ENCODE measurements at places on chromosomes 1 and 21.

DNA sequence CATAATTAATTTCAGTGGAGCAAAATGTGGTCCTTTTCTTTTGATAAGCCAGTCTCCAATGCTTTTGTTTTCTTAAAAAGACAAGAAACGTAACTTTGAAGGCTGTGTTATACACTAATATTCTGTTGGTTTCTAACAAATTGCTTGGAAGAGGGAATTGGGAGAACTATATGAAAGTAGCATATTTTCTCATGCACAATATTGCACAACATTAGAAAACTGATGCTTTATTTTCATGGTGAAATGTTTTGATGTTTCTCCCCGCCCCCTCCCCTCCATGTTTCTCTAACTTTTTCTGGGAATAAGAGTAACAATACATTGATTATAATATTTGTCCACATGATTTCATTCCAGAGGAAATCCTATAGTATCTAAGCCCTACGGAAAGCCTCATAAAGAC is 115.4 kb downstream of the OLFML2B start:
- no peak for DNase-seq

GRCh38 chr1:205777994-205778393 is 2.7 kb upstream of the RAB29 start:
- no peak for DNase-seq

GRCh38 chr1:10779201-10779600 is 17.2 kb downstream of the CASZ1 start:
- peak; percentile 65 for DNase-seq

DNA sequence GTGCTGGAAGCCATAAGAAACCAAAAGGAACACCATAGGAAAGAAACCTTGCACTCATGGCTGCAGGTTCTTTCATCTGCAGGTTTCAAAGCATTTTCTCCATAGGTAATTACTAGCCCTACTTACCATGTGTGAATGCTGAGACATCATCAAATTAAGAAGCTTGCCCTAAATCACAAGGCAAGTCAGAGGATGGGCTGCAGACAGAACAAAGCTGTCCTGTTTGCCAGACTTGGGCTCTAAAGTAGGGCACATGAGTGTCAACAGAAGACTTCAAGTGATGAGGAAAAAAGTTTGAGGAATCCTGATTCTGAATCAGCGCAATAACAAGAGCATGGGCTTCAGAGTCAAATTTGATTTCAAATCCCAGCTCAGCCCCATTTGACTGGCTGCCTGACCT is 5.8 kb upstream of the EPS15 start:
- DNase-seq, result no peak

DNA sequence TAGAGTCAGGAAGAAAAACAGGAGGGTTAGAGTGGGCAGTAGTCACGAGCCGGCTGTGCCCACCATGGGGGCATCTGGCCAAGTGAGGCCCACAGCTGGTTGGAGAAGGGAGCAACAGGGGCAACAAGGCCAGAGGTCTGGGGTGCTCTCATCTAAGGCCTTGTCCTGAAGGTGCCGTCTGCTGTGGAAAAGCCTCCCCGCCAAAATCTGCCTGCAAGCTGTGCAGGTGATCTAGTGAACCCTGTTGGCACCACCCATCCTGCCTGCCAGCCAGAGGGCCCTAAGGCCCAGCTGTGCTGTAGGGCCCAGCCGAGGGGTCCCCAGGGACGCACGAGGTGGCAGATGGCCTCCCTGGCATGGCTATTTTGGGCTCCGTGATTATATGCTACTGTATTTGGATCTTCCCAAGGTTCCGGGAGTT is 51.3 kb downstream of the LGR6 start:
- DNase-seq, result no peak

DNA sequence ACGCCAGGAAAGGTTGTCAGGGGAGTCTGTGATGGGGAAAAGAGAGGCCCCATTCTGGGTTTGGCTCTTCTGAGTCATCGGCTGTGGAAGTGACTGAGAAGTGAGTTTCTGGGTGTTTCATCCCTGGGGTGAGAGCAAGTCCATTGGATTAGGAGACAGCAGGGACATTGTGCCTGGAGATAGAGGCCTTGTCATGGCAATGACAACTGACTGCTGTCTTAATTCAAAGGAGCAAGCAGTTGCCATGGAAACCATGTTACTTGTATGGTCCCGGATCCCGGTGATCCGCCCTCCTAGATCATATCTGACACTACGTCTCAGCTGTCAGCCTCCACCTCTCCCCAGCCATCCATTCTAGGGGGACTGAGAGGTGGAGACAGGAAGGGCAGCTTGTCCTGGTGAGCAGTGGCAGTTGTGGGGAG is 34.4 kb downstream of the KIAA0040 start:
- no peak for DNase-seq

GRCh38 chr21:41932191-41932575 is 21.6 kb downstream of the C2CD2 start:
- DNase-seq, result peak; percentile 83

DNA sequence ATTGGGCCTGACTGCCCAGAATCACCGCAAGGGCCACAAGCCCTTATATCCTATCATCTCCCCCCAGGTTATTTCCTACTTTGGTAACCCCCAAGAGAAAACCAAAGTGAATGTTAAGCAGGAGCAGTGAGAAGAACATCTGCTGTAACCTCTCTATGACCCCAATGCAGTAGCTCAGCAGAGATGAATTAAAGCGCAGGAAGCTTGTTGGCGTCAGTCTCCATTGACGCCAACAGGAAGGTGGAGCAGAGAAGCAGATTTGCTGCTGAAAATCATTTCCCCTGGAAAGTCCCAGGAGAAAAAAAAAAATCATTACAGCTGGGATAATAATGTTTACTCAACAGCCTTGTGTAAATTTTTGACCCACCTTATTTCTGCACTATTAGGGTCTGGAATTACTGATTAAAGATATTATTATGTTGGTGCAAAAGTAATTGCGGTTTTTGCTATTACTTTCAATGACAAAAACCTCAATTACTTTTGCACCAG is 33.2 kb upstream of the FAM163A start:
- peak; percentile 13 for DNase-seq

- DNase-seq, result no peak
Measured at GRCh38 chr21:34684174-34684876, 15.5 kb downstream of the CLIC6 start.

DNA sequence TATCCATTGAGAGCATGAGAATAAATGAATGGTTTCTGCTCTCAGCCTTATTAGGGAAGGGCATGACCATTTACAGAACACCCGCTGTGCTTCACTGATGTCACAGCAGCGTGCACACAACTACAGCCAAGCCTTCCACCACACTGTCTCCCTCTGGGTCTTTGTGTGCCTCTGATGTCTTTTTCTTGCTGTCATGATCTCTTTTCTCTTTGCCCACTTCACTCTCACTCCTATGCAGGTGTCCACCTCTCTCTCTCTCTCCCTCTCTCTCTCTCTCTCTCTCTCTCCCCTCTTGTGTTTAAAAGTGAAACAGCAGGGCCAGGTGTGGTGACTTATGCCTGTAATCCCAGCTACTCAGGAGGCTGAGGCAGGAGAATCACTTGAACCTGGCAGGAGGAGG is 232.5 kb upstream of the JUN start:
- DNase-seq, result no peak

DNA sequence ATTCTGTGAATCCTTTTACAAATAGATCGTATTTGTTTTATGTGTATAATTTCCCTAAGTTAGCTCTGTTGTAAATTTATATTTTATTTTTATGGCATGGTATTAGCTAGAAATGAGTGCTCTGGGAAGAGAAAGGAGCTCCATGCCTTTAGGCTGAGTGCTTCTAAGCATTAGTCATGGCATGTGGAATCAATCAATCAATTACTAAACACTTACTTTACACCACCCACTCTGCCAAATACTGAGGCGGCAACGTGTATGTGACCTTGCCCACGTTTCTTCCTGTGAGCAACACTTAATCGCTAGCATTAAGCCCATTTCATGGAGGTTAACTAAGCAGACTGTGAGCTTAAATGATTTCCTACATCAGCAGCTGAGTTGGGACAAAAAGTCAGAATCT is 7.2 kb upstream of the BECN2 start:
- peak; percentile 87 for DNase-seq

DNA sequence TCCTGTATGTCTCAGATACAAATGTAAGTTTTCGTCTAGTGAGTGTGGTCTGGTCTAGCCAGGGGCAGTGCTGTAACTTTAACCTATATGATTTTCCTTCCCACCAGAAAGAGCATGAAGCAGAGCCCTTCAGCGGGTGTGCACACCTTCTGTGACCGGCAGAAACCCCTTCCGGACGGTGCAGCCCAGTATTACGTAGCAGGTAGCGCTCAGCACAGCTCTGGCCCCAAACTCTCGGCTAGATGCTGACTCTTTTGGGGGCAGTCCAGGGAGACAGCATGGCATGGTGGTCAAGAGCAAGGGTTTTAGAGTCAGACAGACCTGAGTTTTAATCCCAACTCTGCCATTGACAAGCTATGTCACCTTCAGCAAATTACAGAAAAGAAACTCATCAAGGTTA is 28.0 kb upstream of the TMEM222 start:
- DNase-seq, result no peak

DNA sequence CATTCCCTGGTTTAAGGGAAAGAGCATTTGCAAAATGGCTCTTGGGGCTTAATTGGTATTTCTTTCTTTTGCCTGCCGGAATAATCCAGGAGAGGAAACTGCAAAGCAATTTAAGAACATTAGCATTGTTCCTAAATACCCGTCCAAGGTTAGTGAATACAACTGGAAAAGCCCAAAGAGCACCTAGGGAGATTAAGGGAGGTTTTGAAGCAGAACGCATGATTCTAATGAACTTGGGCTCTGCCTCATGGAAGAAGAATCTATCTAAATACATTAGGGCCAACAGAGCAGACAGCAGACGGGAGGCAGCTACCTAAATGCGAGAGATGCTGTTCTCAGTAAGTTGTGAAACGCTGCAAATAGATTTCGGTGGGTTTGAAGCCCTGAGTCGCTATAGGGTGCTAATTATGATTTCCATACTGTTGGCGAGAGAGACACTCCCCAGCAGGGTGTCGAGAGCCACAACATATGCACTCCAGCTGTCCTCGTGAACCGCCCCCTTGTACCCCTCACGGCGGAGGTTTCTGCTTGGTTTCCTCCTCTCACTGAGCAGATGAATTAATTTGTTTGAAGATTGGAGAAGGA is 326.7 kb upstream of the CAMK1G start:
- no peak for DNase-seq

DNA sequence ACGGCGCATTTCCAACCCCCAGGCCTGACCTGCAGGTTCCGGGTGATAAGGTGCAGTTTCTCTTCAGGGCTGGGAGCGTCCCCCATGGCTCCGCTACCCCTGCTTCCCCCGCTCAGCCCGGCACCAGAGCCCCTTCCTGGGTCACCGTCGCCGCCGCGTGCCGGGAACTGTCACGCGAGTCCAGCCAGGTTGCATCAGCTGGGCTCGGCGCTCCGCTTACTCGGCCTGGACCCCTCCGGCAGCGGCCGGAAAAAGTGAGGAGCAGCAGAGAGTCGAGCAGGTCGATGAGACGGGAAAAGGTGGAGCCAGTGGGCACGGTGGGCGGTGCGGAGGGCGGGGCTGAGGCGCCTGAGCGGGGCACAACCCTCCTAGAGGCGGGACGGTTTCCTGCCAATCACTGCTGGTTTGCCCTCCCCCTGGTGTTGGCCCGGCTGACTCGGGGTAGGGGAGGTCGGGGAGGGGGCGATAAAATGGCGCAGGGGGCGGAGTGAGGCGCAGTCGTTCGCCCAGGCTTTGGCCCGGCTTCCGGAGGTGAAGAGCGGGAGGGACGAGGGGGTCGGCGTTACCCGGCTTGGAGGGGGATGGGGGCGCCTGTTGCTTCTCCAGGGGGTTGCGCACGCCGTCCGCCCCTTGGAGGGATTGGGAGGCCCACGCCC is at the start of the genes S100PBP and YARS1:
TSS of gene S100PBP (plus strand) at position 495 of the 656 bp plus-strand sequence. CDS start 8,447 bp downstream, outside the sequence.
TSS of gene YARS1 (minus strand) at position 200 of the 656 bp plus-strand sequence. CDS start at position 86, 114 bp downstream.
- DNase-seq, result peak; percentile 94
